ENCODE measurements at places on chromosomes 12 and 14. TPM values are rescaled to one million over a fixed set of nuclear protein-coding genes. Genes with fewer than 3 reads are reported as not detected.

Gene NGDN
- 54.7 TPM for total RNA-seq

- no peak for DNase-seq
Observed at GRCh38 chr14:105475269-105476096, 862 bp downstream of the CRIP2 start.

Gene PDZRN4
- 1.8 TPM for total RNA-seq

- DNase-seq = no peak
Observed at GRCh38 chr14:58200480-58200841, 512 bp downstream of the ACTR10 start.

DNA sequence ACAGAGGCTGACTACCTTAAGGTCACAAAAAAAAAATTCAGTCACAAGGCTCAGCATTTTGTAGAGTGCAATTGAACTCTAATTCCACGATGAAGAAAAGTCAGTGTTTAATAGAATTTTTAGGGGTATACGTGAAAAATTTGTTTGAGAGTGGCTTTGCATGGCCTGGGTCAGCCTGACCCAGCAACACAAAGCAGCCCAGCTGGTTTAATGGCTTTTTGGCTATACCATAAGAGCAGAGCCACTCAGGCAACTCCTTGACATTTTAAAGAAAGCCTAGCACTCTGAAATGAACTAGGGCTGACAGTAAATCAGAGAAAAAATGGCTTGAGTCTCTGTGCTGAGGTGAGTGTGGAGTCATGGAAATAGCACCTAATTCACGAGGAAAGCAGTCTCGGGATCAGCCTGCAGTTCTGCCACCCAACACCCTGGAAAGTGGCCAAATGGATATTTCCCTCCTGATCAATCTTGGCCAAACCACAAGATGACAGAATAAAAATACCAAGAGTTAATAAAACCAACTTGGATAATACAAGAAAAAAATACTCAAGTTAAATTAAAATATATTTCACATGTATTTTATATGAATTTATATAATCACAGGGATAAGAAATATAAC lies 59.5 kb downstream of the GALNT4 start:
- DNase-seq = no peak

DNA sequence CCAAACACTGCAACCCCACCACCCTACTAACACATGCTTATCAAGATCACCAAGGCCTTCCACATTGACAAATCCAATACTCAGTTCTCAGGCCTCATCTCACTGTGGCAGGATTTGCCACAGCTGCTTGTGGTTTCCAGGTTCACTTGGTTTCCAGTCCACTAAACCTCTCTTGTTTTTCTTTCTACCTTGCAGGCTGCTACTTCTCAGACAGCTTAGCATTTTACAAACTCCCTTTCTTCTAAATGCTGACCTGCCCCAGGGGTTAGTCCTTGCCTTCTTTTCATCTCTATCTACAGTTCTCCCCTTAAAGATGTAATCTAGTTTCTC lies 84.1 kb downstream of the BCAT1 start:
- no peak for DNase-seq

DNA sequence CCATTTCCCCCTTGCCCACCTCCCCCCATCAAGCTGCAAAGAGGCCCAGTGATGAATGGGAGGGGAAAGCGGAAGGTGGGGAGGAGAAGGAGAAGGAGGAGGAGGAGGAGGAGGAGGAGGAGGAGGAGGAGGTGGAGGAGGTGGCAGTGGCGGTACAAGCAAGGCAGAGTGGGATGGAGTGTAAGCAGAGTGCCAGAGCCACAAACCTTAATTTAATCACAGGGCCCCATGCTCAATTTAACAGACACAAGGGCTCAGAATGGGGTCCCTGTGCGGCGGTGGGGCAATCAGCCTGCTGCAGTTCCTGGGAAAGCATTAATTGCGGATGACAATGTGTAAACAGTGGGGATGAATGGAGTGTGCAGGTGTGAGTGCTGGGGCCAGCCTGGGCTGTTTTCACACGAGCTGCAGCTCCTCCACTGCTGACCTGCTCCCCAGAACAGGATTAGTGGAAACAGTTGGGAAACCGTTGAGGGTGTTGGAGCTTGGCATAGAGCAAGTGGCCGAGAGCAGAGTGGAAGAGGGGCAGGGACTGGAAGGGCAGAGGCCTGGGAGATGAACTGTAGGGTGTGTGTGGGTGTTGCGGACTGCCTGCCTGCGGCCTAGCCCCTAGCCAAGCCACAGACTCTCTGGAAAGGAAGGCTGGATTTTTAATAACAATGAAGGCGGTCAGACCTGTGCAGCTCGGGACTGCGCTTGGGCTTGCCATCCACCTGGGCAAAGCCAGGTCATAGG lies 36.4 kb upstream of the SMOC1 start:
- no peak for DNase-seq

- no peak for DNase-seq
Observed at GRCh38 chr12:12229556-12230092, 37.2 kb downstream of the LRP6 start.

Gene CLEC4D
- not detected for total RNA-seq

Gene TAS2R50
- total RNA-seq = 1.0 TPM

DNA sequence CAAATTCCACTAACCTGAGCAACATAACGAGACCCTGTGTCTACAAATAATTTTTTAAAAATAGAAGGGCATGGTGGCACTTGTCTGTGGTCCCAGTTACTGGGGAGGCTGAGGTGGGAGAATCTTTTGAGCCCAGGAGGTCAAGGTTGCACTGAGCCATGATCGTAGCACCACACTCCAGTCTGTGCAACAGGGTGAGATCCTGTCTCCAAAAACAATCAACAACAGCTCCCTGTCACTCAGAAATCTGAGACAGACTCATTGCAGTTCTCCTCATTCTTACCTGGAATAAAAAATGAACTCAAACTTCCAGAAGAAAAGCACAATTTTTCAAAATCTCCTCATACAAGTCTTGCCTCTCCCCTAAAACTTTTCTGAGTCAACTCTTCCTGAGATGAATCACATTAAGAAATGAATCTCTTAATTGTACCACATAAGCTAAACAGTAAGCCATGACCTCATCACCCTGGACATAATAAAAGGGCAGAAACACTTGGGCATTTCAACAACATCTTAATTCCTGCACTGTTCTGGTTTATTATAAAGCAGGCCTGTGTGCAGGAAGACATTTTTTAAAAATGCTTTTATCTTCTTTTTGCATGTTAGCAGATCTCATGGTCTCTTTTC lies 214.3 kb upstream of the CDKN3 start:
- DNase-seq = no peak

DNA sequence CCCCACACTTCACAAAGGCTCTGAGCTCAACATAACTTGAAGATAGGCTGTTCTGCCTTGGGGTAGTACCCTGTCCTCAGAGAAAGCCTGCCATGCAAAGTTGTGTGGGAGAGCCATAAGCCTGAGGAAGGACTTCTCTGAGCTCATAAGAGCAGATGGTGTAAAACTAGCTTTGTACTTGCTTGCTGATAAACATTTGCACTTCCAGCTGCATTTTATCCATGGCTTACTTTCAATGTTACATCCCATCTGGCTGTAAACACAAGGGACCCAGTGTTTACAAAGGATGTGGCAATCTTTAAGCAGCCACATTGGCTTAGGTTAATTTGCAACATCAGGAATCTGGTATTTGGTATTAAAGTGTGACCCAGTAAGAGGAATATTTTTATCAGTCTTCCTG lies 258.1 kb downstream of the IPO8 start:
- no peak for DNase-seq

DNA sequence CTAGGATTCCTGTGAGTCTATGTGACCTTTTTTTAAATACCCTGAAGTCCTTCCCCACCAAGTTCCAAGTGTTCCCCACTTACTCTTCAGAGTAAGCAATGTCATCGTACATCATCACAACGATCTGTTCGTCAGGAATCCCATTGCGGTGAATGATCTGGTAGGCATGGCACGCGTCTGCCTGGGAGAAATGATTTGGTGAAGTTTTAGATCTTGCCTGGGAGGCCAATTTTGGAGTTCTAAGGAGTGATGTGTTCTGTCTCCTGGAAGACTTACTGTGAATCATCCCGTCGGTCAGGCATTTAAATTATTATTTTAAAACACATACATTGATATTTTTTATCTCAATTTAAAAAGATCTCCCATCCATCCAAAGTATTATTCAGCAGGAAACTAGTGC lies 29.8 kb downstream of the LGMN start:
- DNase-seq = no peak

GRCh38 chr12:110647631-110648040 lies 33.7 kb downstream of the TCTN1 start:
- no peak for DNase-seq

DNA sequence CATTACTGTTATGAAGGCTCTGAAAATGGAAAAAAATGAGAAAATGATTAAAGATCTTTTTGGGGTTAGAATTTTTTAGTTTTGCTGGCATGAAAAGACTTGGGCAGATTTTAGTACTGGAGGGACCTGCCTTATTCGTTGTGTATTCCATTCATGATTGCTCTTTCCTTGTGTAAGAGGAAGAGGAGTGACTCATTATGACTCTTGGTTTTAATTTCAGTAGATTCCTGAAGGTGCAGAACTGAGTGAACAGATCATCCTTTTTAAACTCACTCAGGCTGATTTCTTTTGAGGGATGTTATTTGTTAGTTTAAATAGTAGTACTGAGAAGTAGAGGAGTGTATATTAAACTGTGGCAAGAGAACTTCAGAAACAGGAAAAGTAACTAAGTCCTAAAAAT lies 41.6 kb downstream of the AKAP6 start:
- DNase-seq = no peak

- no peak for DNase-seq
Observed at GRCh38 chr12:79183003-79183402, 318.4 kb downstream of the SYT1 start.

GRCh38 chr12:6965714-6966113 lies 4.8 kb downstream of the PHB2 start:
- DNase-seq = no peak

- no peak for DNase-seq
Observed at GRCh38 chr14:22551605-22551997, 37.4 kb downstream of the DAD1 start.

DNA sequence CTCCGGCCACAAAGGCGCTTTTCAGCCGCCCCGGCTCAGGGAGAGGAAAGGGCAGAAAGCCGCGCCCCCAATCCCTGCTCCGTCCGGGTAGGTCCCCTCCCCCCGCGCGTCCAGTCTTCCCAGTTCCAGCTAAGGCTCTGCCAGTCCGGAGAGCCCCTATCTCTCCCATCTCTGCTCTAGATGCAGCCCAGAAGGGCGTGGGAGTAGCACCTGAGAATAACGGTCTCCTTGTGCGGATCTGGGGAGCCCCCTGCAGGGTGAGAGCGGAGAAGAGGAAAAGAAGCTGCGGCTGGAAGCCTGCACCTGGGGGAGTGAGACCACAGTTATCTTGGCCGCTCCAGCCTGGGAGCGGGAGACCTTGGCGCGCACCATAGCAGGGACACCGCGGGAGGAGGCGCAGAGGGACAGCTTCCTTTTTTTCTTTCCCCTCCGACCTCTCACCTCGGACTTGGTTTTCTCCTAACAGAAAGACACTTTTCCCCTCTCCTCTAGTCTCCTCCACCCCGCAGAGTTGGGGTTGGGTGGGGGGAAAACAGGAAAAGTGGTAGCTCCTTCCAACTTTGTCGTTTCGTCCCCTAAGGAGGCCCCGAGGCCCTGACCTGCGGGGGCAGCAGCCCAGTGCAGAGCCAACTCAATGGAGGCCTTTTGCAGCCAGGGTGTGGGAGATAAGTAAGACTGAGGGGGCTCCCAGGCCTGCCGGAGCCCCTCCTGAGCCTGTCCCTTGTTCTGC lies 2.4 kb downstream of the DHH start:
- peak; percentile 73 for DNase-seq

DNA sequence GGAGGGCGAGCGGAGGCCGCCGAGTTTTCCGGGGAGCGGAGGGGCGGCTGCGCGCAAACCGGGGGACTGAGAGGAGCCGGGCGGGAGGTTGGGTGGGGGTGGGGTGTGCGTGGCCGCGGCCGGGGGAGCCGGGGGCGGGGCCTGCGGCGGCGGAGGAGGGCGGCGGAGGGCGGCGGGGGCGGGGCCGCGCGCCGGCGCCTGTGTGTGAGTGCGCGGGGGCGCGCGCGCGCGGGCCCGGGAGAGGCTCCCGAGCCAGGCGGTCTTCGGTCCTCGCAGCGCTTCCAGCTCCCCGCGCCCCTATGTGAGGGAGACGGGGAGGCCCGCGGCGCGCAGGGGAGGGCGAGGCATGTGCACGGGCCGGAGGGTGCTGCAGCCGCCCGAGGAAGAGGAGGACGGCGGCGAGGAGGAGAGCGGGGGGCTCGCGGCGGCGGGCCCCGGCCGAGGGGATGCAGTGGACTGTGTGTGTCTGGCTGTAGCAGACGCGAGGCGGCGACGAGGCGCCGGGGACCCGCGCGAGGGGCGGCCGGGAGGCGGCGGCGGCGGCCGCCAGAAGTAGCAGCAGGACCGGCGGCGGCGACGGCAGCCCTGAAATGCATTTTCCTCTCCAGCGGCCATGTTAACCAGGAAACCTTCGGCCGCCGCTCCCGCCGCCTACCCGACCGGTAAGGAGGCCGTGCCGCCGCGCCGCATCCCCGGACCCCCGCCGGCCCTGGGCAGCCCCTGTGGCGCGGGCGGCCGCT lies at the start of gene DYRK2:
Gene DYRK2 (plus strand): TSS at position 225 of the 740 bp plus-strand sequence. CDS start 389 bp downstream, at position 614.
- DNase-seq = peak; percentile 71

Gene TMEM132C
- 10.6 TPM for total RNA-seq

Gene PRH2
- not detected for total RNA-seq

Gene VRTN
- total RNA-seq = not detected

- DNase-seq = no peak
Observed at GRCh38 chr14:73173092-73173735, 36.9 kb downstream of the PSEN1 start.

- DNase-seq = no peak
Observed at GRCh38 chr12:19150273-19150900, 20.9 kb downstream of the PLEKHA5 start.

- no peak for DNase-seq
Observed at GRCh38 chr12:66661357-66661756, 17.5 kb downstream of the GRIP1 start.

DNA sequence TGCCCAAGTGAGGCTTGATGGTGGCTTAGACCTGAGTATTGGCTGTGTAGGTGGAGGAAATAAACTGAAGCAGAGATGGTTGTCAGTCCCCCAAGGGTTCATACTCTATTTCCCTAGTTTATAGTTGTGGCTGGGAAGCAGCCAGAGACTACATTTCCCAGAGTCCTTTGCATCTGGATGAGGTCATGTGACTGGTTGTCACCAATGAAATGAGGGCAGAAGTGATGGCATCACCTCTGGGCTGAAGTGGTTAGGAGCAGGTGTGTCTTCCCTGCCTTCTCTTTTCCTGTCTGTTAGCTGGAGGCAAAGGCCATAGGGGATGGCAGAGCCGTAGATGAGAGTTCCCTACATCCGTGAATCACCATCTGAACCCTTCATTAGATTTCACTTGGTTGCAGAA lies 16.3 kb upstream of the NOS1 start:
- DNase-seq = no peak

Gene FGD4
- 35.8 TPM for total RNA-seq

Gene GIT2
- 36.8 TPM for total RNA-seq
